Osteocyte (in vitro differentiated cells): ENCODE measurements at places on chromosomes 3 and 15.

- DNase-seq: no peak
These were observed 8.4 kb downstream of the DUOX2 start for GRCh38 chr15:45105586-45105985.

DNA sequence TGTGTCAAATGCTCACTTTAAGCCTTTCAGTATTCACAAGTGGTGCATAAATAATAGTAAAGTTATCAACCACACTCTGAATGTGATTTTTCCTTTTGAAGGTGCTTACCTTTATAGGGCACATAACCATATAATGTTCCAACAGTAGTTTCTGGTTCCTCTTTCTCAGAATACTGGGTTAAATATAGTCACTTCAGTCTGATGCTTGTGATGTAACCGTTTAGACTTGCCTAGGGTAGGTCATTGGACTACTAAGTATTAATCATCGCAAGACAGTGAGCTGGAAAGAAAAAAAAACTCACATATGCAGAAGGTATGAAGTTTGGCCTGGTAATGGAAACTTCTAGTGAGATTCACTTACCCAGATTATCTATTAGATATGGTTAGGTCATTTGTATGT lies 1.9 kb downstream of the KBTBD8 start:
- no peak for DNase-seq

DNA sequence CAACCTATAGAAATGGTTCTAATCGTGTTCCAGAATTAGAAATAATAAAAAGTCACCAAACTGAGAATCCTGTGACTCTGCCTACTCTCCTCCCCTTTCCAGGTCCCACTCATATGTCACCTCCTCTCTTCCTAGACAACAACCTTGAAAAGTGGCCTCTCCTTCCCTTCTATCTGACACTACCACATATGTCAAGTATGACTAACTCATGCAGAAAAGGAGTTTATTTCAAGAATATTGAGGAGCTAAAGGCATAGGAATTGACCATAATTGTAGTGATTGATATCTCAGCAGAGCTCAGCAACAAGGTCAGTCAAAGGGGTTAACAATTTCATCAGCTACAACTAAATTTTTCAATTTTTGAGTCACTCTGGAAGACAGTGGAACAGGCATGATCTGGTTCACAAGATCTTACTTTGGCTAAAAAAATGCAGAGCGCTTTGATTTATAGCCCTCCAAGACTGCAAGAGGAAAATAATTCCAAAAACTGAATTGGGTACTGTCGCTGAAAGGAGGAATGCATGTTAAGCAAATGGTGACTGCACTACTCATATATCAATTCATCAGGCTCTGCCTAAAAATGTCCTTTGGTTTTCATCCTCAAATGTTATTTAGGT lies 160.6 kb upstream of the ARHGEF26 start:
- no peak for DNase-seq

DNA sequence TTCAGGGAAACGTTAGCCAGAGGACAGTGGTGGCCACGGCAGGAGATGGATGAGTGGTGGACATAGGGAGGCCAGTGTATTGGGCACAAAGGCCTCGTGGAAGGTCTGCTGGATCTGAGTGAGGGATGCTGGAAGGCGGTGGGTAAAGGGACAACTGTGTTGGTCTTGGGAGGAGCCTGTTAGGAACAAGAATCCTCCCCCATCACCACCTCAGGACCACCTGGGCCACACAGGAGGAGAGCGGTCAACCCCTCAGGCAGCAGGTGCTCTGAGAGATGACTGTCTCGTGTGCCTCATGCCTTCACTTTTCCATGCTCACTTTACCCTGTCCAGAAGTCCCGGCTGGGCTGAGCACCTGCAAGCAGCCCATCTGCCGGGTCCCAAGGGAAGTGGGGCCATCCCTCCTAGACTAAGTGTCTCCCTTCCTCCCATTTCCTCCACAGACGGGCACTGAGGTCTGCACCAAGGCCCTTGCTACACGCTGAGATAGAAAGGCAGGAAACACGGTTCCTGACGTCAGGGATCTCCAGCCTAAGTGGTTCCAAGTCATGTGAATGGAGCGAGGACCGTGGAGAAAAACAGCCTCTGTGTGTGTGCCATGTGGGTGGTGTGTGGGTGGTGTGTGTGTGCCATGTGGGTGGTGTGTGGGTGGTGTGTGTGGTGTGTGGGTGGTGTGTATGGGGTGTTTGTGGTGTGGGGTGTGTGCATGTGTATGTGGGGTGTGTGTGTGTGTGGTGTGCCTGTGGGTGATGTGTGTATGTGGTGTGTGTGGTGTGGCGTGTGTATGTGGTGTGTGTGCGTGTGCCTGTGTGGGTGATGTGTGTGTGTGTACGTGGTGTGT lies 47.8 kb upstream of the CTSH start:
- DNase-seq: no peak

GRCh38 chr3:53750253-53751210 lies 95.7 kb downstream of the CHDH start:
- DNase-seq: no peak

GRCh38 chr3:167851171-167851570 lies 115.7 kb downstream of the SERPINI1 start:
- no peak for DNase-seq

DNA sequence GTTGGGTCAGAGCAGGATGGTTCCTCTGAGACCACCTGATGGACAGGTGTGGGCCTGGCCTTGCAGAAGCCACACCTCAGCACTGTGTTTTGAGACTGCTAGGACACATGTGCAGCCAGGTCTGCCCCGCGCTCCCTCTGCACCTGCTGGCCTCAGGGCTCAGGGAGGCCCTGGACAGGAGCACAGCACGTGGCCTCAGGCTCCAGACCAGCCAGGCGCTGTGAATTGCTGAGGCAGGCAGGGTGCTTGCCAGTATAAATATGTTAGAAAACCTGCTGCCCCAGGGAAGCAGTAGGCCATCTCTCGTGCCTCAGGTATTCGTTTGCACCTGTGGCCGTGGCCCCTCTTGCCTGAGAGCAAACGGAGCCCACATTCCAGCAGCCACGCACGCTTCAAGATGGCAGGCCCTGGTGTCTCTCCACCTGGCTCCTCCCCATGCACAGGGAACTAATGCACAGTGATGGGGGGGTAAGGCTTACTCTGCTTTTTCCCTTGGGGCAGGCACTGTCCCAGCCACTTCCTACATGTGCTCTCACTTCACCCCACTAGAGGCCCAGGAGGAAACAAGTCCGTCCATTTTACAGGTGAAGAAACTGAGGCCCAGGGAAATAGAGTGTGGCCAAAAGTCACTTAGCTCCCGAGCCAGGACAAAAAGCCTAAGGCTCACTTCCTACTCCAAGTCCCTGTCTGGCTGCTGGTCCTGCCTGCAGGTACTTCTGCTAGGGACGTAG lies 20.4 kb downstream of the SEC61A1 start:
- no peak for DNase-seq

- DNase-seq: no peak
These were observed 2.1 kb upstream of the CCDC33 start for GRCh38 chr15:74233851-74234597.

DNA sequence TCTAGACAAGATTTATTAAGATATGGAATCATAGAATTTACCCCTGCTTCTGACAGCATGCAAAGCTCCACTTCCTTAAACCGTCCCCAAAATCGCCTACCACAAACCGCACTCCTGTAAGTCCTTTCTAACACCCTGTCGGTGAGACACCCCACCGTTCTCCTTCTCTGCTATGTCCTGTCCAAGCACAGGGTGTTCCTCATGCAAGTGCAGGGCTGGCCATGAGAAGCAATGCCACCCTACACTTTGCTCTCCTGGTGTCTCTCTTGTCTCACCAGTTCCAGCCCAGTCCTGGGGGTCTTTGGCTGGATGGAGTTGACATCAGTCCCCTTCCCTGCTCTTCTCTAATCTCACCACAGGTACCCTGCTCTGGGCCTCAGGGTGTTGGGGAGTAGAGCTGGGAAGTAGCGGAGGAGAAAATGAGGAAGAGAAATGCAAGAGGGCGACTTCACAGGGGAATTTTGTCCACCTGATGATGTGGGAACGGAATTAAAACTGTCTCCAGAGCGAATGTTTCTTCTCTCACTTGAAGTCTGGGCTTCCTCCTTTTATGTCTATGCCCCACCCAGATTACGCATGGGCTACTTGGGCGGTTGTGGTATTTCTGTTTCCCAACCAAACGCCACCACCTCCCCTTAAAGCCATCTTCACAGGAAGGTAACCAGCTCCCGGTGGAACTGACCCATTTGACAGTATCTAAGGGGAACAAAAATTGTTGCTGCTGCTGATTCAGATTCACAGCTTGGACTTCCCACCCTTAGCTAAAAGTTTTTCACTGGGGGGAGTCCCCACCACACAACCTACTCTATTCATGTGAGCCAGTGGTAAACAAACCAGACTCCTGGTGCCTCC lies 49.9 kb downstream of the CASR start:
- no peak for DNase-seq

DNA sequence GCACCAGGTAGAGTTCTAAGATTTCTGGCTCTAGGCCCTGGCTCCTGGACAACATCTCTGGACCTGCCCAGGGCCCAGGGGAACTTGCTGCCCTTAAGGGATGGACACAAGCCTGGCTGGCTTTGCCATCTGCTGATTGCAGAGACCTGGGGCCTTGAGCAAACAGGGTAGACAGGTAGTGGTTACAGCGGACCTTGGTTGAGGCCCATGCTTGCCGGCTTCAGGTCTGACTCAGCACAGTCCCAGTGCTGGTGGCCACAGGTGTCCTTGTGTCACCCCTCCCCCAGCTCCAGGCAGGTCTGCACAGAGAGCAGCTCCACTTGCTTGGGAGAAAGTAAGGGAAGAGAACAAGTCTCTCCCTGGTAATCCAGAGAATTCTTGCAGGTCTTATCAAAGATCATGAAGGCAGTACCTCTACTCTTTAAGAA lies 15.9 kb upstream of the ACTL6A start:
- DNase-seq: no peak

- no peak for DNase-seq
These were observed 89.0 kb downstream of the DHX36 start for GRCh38 chr3:154235330-154235729.

DNA sequence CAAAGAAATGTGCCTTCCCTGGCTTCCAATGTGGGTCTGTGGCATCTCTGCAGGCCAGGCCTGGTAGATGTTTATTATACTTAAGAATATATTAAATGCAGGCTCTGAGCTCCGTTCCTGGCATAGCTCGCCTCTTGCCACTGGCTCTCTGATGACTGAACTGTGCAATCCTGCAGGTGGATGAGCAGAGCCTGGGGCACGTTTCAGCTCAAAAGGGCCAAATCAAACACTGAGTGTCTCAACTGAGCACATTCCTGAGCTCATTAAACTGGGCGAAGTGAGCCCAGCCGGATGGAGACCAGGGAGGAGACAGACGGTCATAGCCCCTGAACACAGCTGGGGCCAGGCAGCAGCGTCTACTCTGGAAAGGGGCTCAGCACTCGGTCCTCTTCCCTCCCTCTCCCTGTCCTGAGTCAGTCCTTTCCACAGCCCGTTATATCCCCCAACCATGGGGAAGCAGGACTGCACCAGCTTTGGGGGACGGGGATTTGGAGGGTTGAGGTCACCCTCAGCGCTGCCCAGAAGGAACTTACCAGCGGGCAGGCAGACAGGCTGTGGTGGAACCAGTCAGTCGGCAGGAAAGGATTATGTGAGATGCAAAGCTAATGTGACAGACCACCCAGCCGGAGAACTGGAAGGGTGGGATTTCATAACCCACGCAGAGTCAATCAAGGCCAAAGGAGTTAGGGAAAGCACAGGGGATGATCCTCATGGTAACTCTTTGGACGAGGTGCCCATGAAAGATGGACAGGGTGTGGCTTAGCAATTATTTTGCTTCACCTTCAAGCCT lies 77.4 kb upstream of the ANKRD34C start:
- DNase-seq: no peak

DNA sequence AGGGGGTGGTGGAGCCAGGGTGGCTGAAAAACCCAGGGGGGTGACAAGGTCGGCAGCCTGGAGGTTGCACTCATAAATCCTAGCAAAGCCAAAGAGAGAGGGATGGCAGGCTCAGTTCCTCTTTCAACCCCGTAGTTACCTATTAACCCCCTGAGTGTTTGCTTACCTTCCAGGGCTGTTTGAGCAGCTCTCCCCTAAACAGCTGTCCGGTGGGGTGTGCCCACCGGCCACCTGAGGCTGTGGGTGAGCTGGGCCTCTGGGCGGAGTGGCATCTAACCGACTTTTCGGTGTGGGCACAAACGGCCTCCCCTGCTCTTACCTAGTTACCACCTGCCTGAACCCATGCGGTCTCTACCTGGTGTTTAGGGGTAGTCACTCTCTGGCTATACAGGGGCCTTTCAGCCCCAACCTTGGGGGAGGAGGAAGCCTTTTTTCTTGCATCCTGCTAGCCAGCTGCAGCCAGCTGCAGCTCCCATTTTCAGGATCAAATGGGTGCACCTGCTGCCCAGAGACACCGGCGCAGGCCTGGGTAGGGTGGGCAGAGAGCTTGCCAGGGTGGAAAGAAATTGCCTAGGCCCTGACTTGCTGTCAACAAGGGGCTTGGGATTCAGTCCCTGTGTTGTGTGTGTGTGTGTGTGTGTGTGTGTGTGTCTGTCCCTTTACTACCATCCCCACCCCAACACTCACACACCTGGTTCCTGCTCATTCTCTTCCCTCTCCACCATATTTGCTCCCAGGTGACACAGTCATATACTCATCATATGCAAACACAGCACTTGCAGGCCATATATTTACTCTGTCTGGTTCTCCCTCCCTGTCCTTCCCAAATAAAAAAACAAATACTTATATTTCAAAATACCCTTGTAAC lies 3.7 kb downstream of the DLL4 start:
- no peak for DNase-seq

GRCh38 chr3:146300768-146301167 lies 49.9 kb upstream of the PLSCR4 start:
- no peak for DNase-seq

DNA sequence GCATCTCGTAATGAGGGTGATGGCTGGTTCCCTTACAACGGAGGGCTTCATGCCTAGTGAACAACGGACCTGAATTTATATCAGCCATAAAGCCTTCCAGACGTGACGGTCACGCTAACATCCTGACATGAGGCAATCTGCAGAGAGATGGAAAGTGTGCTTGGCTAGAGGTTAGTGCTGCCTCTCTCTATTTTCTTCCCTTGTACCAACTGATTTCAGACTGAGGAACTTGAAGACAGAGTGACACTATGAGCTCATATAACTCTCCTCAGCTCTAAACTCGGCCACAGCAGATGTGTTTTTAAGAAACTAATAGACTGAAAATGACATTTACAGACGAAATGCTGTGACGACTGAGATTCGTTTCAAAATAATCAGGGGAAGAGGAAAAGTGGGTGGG lies 122.4 kb downstream of the XXYLT1 start:
- no peak for DNase-seq
